ENCODE measurements at places on chromosomes 2 and 18. TPM values are rescaled to one million over a fixed set of nuclear protein-coding genes. Genes with fewer than 3 reads are reported as not detected.

Gene SEMA4C
- 69.7 TPM for total RNA-seq

Gene MEP1B
- total RNA-seq: not detected

Gene MAP3K19
- total RNA-seq: not detected

Gene METTL4
- 12.2 TPM for total RNA-seq

Gene STAT4
- 0.16 TPM for total RNA-seq

Gene MROH2A
- total RNA-seq: not detected

Gene STARD7
- total RNA-seq: 222 TPM

Gene PLGLB1
- total RNA-seq: 0.27 TPM

Gene TUBA3D
- total RNA-seq: not detected

- no peaks in the 10 kb centered on the region for H3K27me3 ChIP-seq
- DNase-seq: no peak
- H3K4me1 ChIP-seq: no peaks in the 10 kb centered on the region
These were observed 91.4 kb downstream of the MAPK4 start for GRCh38 chr18:50651334-50651733.

- H3K36me3 ChIP-seq: no peaks in the 10 kb centered on the region
- no peaks in the 10 kb centered on the region for H3K4me1 ChIP-seq
- no peaks in the 10 kb centered on the region for H3K27me3 ChIP-seq
- DNase-seq: no peak
These were observed 442.1 kb upstream of the DCC start for GRCh38 chr18:51897884-51898283.

- peaks cover 6% of the 10 kb centered on the region for H3K4me1 ChIP-seq
- no peak overlapping the region for H3K27ac ChIP-seq
These were observed 963 bp downstream of the INPP1 start for GRCh38 chr2:190344276-190344827.

GRCh38 chr2:20633794-20634506 lies 16.9 kb downstream of the HS1BP3 start:
- no peaks in the 10 kb centered on the region for H3K36me3 ChIP-seq
- H3K4me1 ChIP-seq: peaks cover 6% of the 10 kb centered on the region
- H3K4me3 ChIP-seq: no peak overlapping the region
- no peaks in the 10 kb centered on the region for H3K27me3 ChIP-seq

DNA sequence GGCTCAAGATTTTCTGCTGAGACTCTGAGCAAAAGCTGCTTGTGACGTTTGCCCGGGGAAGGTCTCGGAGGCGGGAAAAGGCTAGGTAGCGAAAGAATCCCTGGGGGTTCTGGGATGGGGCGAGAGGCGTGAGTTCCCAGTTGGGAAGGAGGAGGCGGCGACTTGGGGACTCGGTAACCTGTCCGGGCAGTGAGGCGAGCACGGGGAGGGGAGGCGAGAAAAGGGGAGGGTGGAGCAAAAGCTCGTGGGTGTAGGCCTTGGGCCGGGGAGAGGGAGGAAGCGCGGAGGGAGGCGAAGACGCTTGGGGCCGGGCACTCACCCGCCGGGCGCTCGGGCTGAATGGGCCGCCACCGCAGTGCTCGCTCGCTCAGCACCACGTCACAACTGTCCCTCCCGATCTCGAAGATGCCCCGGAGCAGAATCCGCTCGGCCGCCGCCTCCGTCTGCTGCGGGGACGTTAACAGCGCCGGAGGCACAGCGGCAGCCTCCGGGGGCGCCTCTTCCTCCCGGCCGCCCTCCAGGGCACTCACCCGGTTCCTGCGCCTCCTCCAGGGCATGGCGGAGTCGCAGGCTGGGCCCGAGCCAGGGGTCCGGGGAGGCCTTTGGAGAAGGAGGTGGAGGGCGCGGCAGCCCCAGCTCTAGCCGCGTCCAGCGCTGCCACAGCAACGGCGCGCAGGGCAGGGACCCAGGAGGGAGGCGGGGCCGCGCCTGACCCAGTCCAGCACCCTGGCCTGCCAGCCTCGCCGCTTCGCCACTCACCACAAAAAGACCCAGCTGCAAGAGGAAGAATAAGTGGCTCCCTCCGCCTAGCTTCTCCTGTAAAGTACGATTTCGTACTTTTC lies at the start of gene CERKL:
CERKL (minus strand) TSS at position 656 of the 842 bp plus-strand sequence; CDS start at position 557, 99 bp downstream.
- H3K4me1 ChIP-seq: peaks cover 28% of the 10 kb centered on the region
- peak; percentile 89 for DNase-seq
- H3K36me3 ChIP-seq: no peaks in the 10 kb centered on the region
- peaks cover 91% of the 10 kb centered on the region for H3K27me3 ChIP-seq

- no peak overlapping the region for H3K4me3 ChIP-seq
- H3K27me3 ChIP-seq: no peaks in the 10 kb centered on the region
- DNase-seq: peak; percentile 14
- peaks cover 9% of the 10 kb centered on the region for H3K4me1 ChIP-seq
These were observed 4.2 kb upstream of the MARS2 start for GRCh38 chr2:197700960-197701359.

- H3K27me3 ChIP-seq: no peaks in the 10 kb centered on the region
- H3K4me3 ChIP-seq: no peak overlapping the region
- H3K4me1 ChIP-seq: no peaks in the 10 kb centered on the region
- peak; percentile 6 for DNase-seq
- no peaks in the 10 kb centered on the region for H3K36me3 ChIP-seq
These were observed 286.0 kb downstream of the LPIN1 start for GRCh38 chr2:12032398-12032797.

GRCh38 chr2:182049372-182050148 lies 63.9 kb downstream of the PPP1R1C start:
- DNase-seq: no peak
- H3K27me3 ChIP-seq: no peaks in the 10 kb centered on the region
- no peaks in the 10 kb centered on the region for H3K36me3 ChIP-seq
- H3K4me3 ChIP-seq: no peak overlapping the region

GRCh38 chr2:84878459-84878858 lies 2.4 kb downstream of the TRABD2A start:
- DNase-seq: no peak
- no peak overlapping the region for H3K4me3 ChIP-seq
- no peak overlapping the region for H3K27ac ChIP-seq
- H3K27me3 ChIP-seq: peaks cover 68% of the 10 kb centered on the region

DNA sequence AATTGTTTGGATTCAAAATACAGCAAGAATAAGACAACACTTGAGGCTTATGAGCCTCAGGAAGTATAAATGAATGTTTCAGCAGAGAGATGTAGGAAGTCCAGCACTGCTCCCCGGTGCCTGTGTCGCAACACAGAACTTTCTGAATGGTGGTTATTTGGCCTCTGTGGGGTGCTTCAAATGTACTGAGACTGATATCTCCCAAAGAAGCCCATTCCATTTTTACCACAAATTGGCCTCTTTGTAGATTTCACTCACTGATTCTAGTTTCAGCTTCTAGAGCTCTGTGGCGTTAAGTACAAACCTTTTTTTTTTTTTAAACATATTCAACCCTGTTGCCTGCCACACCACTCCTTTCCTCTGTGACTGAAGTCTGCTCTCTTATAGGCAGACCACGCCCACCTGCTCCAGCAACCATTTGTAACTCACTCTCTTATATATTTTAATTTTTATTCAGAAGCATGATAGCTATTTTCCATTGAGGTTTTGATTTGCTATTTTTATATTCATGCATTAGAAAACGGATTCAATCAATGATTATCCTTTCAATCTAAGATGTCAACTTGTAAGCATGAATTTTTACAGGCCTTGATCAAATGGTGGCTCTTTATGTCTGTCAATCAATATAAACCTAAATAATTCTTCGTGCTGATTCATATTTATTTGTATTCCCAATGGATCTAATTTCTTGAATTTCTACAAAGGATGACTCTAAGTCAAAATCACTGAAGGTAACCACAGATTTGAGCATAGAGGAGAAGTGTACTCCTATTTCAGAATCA lies 277.1 kb upstream of the CCDC68 start:
- H3K4me1 ChIP-seq: peaks cover 16% of the 10 kb centered on the region
- no peaks in the 10 kb centered on the region for H3K27me3 ChIP-seq
- H3K27ac ChIP-seq: no peak overlapping the region
